T-helper 9 cell (primary cell): ENCODE measurements at places on chromosomes 11 and 22.

- DNase-seq = no peak
These were observed 1.6 kb upstream of the ACY3 start for GRCh38 chr11:67651976-67652781.

DNA sequence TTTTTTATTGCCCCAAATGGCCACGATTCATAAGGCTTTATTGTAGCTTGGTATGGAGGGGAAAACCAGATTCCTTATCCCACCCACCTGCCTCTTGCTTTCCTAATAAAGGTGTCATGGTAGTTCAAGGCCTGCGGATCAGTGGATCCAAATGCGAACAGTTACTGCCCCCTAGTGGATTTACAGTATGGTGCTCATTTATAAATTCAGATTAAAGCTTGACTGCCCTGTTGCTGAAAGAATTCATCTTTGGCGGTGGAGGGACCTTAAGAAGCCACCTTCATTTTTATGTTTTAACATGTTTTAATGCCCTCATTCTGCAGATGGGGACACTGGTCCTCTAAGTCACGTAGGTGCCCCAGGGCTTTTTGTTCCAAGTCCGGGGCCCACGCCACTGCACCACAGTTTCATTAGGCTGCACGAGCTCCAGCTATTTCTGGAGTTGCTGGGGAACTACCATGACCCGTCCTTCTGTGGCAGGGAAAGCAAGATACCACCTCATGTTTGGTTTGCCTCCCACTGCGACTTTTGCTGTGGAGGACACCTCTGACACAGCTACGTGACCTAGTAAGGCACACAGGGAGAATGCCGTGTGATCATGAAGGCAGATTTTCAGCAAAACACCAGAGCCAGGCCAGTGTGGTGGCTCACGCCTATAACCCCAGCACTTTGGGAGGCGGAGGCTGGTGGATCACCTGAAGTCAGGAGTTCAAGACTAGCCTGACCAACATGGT lies 15.6 kb upstream of the INCENP start:
- no peak for DNase-seq

DNA sequence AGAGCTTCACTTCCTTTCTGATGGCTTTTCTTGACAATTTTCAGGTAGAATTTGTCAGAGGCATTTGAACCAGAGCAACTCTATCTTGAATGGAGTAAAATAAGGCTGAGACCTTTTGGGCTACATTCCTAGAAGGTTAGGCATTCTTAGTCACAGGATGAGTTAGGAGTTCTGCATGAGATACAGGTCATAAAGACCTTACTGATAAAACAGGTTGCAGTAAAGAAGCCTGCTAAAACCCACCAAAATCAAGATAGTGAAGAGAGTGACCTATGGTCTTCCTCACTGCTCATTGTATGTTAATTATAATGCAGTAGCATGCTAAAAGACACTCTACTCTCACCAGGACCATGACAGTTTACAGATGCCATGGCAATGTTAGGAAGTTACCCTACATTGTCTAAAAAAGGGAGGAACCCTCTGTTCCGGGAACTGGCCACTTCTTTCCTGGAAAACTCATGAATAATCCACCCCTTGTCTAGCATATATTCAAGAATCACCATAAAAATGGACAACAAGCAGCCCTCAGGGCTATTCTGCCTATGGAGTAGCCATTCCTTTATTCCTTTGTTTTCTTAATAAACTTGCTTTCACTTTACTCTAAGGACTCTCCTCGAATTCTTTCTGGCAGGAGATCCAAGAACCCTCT lies 1519.7 kb upstream of the TENM4 start:
- no peak for DNase-seq

GRCh38 chr22:36317658-36318271 lies 64.8 kb downstream of the APOL1 start:
- DNase-seq = no peak

DNA sequence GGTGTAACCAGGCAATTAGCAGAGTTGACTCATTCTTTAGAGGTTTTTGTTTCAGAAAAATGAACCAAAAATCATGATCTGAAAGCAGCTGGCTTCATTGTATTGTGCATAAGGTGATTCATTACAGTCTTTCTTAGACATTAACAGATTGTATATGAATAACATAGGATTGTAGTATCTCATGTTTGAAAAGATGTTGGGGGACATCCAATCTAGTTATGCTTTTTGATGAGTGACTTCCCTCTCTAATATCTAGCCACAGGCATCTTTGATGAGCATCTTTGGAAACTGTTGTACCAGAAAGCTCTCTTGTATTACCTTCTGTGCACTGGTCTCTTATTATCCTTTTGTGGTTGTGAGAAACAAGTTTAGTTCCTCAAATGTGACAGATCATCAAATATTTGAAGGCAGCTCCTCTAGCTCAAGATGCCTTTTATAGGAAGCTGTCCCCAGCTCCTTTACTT lies 8.3 kb downstream of the GRK3 start:
- DNase-seq = no peak

- DNase-seq = no peak
These were observed 62.0 kb upstream of the ZC3H12C start for GRCh38 chr11:110031171-110031570.

DNA sequence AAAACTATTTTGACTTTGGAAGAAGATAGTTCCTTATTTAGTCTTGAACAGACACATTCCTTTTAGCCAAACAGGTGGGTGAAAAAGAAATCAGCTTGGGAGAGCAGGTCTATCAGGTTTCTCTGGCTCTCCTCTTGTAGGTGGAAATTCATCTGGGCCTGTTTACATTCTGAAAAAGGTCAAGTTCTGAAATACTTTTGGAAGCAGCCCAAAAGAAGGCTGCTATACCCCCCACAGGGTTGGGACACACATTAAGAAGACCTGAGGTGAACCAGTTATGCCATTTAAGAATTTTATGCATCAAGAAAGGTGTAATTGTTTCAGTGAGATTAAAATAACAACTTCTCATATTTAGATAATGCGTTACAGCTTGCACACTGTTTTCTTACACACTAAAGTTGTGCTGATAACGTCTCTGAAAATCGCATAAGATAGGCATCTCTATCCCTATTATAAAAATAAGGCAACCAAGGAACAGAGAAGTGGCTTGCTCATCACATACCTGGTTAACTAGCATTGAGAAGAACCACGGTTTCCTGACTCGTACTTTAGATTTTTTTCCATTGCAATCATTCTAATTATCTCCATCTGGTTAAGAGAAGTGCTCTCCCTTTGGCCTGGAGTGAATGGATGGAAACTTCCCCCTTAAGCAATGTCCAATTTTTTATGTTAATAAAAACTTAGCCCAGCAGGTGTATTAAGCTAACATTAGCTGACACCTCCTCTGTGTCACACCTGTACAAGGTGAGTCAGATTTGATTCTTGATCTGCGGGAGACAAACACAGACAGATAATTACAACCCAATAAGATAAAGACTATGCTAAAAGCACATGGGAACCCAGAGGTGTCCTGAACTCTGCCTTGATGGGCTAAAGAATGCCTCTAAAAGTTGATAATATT lies 60.5 kb upstream of the UCP3 start:
- DNase-seq = no peak

DNA sequence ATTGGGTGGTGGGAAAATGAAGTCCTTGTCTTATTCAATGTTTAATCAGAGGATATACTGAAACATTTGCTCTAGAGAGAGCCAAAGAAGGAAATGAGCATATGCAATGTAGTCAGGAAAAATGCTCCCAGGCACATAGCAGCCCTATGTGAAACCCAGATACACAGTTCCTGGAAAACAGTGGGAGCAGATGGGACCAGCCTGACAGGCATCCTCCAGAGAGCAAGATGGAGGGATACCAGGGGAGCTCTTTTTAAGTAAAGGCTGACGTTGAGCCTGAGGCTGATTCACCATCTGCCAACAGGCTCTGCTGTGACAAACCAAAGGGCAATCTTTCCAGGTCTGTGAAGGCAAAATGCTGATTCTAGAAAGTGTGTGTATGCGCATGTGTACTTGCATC lies 559.4 kb upstream of the KIRREL3 start:
- DNase-seq = no peak

DNA sequence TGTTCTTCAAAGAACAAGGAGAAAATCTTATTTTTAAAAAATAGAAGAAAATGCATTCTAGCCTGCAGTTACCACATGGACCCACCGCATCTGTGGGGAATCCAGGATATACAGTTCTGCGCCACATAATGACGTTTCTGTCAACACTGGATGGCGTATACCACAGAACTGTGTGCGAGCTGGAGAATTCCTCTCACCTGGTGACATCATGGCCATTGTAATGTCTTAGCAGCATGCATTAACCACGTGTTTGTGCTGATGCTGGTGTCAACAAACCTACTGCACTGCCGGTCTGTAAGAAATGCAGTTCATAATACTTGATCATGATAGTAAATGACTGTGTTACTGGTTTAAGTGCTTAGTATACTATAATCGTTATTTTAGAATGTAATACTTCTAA lies 174.7 kb downstream of the TBC1D22A start:
- no peak for DNase-seq

DNA sequence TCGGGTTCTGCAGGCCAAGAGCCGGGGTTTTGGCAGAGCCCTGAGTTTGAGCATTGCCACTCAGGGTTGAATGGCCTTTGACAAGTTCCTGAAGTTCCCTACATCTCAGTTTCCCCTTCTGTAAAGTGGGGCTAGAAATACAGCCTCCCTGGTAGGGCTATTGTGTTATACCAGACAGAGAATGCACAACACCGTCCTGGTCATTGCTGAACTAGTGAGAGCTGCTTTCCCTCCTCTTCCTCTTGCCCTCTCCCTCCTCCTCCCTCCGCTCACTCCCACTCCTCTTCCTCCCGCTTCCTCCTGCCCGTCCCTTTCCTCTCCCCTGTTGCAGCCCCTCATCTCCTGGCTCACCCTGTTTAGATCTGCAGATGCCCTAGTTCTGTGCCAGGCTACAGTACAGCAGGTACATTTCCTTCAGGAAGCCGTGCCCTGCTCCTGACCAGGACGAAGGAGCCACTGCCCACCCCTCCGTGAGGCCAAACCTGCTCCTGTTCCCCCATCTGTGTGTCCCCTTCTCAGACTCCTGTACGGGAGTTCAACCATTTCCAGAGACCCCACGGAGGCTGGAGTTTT lies 91.5 kb upstream of the SHANK2 start:
- DNase-seq = no peak

DNA sequence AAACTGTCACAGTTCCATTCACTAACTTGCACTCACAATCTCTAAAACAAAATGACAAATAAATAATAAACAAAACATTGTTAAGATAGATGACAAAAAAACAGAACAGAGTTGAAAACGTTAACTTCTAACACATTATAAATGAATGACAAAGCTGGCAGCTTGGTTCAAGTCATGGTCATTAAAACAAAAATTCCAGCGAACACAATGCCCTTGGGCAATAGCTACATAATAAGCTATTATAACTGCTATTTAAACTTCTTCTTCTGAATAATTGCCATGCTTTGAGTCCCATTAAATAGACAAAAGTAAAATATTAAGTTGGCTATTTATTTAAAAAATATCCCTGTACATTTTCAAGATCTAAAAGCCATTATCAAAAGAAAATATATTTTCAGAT lies 54.7 kb downstream of the PICALM start:
- no peak for DNase-seq

- DNase-seq = no peak
These were observed 33.7 kb downstream of the VSIG10L2 start for GRCh38 chr11:125979511-125979910.

GRCh38 chr11:34354782-34355181 lies 3.0 kb downstream of the ABTB2 start:
- no peak for DNase-seq

- DNase-seq = no peak
These were observed 64.0 kb downstream of the DKK3 start for GRCh38 chr11:11944444-11944843.

DNA sequence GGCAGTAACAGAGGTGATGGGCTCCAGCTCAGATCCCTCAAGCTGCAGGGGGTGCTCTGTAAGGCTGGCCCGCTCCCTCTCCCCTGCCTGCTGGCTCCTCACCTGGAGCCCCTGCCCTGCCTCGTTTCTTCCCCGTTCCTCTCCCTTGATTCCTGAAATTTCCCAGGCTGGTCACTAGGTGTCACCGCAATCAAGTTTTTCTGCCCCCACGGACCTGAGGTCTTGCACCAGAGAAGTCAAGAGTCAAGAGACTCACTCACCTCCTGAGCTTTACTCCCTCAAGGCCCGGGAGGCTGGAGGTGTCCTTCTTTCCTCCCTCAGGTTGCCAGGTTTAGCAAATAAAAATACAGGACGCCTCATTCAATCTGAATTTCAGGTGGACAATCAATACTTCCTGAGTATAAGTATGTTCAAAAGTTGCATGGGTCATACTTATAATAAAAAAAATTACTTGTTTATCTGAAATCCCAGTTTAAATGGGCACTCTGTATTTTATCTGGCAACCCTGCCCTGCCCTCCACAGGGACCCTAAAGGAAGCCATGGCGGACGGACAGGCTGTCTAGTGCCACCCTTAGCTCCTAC lies 69.2 kb downstream of the SCUBE1 start:
- no peak for DNase-seq

GRCh38 chr11:81987829-81988472 lies 745.7 kb downstream of the FAM181B start:
- no peak for DNase-seq

GRCh38 chr11:2432171-2432621 lies 12.1 kb downstream of the TRPM5 start:
- DNase-seq = no peak

GRCh38 chr11:130454491-130455252 lies 6.2 kb downstream of the ADAMTS15 start:
- DNase-seq = no peak

DNA sequence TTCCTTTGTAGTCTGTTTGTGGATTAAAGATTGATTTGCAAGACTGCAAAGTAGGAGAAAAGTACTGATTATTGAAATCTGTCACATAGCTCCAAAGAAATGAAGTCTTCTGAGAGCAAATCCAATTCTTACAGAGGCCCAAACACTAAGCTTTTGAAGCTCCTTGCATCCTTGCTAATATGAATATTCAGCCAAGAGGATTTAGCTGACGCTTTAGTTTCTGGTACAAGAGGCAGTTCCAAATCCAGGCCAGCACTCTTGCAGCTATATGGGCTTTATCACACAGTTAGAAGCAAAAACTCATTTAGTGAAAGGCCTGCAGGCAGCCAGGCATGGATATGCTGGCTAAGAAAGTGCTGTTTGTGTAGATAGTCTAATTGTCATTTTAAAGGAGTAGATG lies 12.7 kb downstream of the PAAF1 start:
- no peak for DNase-seq

DNA sequence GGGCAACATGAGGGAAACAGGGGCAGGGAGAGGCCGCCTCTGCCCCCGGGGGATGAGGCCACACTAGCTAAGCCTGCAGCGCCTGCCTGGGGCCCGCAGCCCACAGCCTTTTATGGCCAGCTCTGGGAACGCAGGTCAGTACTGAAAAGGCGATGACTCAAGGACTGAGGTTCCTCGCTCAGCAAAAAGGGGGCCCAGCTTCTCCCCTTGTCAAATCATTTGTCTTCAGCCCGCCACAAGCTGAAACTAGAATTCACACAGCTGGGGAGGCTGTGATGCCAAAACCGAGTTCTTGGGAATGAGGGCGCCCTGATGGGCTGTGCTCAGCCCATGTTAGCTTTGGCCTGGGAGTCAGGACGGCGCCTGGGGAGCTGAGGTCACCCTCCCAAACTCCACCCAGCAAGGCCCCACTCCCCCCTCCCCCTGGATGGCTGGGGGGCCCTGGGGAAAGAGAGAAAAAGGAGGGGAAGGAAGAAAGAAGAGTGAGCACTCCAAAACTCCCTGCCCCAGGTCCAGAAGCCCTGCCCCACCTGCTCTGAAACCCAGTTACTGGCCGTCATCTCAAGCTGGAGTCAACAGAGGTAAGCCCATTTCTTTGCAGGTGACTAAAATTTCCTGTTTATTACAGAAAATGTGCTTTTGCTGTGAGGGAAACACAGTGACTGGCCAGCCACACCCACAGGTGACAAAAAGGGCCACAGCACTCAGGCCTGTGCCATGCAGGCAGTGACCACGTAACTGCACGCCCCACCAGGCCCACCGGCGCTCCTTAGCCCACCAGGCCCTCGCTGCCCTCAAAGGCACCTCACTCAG lies 13.7 kb downstream of the EHD1 start:
- DNase-seq = no peak
